Amniotic stem cell (primary cell): ENCODE measurements at places on chromosomes 3 and 15.

DNA sequence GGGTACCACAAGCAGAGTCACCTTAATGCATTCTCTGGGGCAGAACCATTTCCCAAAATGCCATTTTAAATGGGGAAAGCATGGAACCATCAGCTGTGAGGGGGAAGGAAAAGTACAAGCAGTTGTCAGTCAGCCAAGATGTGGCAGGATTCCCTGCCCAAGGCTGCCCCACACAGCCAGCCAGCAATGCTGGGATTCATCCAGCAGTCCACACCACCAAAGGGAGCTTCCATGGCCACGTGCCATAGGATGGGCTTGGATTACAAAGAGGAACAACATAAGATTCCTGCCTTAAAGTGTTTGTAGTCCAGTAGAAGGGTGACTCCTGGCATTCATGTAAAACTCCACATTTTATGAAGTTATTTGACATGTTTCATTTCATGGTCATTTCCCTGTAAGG is 233.3 kb downstream of the SHOX2 start:
- no peak for DNase-seq

- DNase-seq = no peak
Measured at GRCh38 chr15:36156879-36157427, 422.5 kb upstream of the CDIN1 start.

DNA sequence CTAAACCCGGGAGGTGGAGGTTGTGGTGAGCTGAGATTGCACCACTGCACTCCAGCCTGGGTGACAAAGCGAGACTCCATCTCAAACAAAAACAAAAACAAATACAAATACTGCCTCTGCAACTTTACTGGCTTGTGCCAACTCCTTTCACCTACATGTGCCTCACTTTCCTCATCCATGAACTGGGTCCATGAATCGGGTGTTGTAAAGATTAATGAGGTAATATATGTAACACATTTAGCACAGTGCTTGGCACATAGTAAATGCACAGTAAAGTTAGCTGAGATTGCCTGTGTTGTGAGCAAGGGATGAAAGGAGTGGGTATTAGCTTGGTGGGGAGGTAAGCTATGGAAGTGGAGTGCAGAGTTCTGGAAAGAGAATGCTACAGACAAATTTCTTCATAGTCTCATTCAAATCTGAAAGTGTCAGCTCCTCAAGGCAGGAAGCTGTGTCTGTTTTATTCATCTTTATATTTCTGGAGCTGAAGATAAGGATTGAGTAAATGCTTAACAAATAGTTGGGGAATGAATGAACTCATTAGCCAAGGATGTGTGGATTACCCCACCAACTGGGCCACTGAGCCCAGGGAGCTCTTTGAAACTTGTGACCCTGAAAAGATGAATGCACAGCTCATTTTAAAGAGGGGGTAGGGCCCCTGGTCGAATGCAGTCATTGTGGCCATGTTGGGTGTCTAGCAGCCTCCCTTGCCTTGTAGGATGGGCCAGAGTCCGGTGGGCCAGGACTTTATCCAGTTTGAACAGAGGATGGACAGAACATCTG is 7.7 kb upstream of the CDCP1 start:
- DNase-seq = no peak

GRCh38 chr15:58877999-58878825 is 55.3 kb downstream of the SLTM start:
- no peak for DNase-seq

GRCh38 chr3:132963786-132964185 is 74.4 kb upstream of the TMEM108 start:
- no peak for DNase-seq

DNA sequence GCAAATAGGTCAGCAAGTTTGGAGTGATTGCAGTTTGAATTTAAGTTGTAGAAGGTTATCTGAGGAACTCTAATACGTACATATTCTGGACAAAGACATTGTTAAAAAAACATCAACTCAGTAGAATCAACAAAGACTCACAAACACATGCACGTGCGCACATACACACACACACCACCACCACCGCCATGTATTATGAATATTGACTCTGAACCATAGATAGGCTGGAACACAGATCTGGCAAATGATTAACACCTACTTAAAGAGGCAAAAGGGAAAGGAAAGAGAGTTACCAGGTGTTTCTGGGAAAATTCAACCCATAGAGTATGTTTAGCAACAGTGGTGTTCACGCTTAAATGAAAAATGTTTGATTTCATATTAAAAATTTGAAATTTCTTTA is 334.2 kb upstream of the ALCAM start:
- no peak for DNase-seq

- no peak for DNase-seq
Measured at GRCh38 chr3:119700920-119701734, 1.7 kb upstream of the CFAP91 start.

GRCh38 chr3:50873376-50874157 is 198.8 kb downstream of the DOCK3 start:
- no peak for DNase-seq

DNA sequence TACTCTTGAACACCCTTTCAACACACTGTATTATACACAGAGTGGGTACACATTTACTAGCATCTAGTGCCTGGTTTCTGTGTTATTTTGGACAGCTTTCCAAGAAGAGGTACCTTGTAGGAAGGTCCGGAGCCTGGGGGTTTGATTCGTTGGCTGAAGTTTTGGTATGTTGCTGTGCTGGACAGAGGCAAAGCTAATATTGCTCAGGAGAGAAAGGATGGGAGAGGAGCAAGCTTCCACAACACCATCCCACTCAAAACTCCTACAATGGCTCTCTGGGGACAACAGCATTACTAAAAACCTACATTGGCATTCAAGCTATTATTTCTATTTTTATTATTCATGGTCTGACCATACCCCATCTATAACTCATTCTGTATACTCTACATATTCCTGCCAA is 1.1 kb upstream of the LYSMD2 start:
- DNase-seq = no peak

GRCh38 chr3:22685597-22685996 is 517.5 kb upstream of the UBE2E2 start:
- DNase-seq = no peak

GRCh38 chr3:172328282-172328681 is 120.0 kb downstream of the GHSR start:
- DNase-seq = no peak
